ENCODE measurements at places on chromosomes 2 and 18.

GRCh38 chr2:20168727-20169696 is 55.9 kb downstream of the SDC1 start:
- DNase-seq, result no peak

DNA sequence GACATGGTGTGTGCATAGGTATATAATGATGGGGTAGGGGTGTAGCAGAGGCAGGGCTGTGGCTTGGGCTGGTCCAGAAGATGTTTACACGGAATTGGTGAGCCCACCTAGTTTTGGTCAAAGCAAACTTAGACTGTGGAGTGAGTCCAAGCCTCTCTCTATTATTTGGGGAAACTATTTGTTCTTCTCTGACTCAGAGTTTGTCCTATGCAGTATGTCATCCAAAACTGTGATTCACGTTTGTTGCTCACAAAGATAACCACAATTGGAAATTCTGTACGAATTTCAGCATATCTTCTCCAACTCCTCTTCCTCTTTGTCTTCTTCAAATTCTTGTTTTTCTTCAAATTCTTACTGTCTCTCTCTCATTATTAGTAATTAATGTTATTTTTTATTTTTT is 292.9 kb downstream of the XIRP2 start:
- DNase-seq, result no peak

DNA sequence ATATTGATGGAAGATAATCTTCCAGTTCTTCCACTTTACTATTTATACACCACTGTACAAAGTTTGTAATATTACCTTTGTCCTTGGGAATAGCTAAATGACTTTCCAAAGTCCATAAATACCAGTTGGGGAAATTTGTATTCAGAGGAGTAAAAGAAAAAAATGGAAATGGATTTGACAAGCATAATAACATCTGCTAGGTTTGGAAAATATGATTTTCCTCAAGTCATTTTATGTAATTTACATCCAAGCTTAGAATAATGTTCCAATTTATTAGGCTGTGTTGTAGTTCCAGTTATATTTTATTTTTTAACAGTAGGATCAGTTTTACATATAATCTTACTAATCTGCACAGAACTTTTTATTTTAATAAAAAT is 563.0 kb upstream of the PKDCC start:
- no peak for DNase-seq

DNA sequence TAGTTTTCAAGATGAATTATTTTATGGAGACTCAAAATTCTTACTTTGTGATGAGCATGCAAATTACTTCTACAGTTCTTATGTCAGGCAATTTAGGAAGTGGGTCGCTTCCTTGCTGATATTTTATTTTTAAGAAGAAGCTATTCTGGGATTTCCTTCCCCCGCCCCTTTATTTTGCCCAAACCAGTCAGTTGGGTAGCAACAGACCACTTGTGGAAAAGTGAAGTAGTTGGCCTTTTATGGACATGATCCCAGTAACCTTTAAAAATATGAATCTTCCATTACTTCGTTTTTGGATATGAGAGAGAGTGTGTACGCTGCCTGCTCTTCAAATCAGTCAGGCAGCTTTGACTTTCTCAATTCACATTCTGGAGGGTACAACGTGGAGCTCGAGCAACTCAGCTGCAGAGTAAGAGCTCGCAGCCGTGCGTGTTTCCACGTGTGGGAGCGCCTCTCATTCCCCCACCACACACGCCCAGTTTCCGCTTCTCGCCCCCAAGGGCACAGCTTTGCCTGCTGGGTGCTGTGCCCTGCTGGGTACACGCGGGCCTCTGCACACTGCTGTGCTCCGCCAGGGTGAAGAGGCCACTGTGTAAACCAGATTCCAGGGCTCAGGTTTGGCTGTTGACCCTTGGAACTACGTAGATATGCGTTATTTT is 92.6 kb downstream of the ITGB1BP1 start:
- DNase-seq, result no peak

DNA sequence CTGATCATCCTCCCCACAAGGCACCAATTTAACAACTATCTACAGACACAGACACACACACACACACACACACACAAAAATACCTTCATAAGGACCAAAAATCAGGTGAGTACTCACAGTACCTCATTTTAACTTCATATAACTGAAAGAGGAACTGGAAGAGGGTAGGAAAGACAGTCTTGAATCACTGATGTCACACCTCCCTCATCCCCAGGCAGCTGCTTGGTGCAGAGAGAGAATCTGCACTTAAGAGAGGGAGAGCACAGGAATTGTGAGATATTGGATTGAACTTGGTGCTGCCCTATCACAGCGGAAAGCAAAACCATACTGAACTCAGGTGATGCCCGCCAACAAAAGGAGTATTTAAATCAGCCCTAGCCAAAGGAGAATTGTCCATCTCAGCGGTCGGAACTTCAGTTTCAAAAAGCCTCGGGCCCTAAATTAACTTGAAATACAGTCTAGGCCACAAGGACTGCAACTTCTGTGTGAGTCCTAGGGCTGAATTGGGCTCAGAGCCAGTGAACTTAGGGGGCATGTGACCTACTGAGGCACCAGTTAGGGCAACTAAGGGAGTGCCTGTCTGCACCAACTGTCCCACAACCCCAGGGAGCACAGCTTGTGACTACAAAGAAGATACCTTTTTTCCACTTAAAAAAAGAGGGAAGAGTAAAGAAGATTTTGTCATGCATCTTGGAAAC is 211.1 kb downstream of the LRATD1 start:
- DNase-seq, result no peak

DNA sequence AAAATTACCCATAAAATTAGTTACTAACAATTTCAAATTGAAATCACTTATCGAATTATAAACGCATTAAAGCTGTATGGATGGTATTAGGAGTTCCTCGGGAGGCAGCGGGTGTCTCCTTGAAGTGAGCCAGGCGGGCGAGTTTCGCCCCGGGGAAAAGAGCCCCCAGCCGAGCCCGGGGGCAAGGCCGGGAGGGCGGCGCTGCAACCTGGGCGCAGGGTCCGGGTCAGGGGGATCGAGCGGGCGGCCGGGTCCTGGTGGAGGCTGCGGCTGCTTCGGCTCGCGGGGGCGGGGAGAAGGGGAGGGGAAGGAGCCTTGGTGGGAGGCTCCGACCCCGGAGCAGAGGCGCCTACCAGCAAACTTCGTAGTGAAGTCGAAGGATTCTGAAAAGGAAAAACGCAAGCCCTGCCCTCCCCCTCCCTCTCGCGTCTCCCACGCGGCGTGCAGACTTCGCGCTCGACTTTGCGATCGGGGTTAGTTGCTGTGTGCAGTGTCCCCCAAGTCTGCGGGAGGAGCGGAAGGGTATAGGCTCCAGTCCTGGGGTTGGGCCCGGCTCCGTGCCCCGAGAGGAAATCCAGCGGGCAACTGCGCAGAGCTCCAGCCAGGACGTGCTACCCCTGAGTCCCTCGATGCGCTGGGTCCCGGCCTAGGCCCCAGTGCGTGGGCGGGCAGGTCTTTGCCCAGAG is 140.8 kb downstream of the MEIS1 start:
- peak; percentile 73 for DNase-seq

DNA sequence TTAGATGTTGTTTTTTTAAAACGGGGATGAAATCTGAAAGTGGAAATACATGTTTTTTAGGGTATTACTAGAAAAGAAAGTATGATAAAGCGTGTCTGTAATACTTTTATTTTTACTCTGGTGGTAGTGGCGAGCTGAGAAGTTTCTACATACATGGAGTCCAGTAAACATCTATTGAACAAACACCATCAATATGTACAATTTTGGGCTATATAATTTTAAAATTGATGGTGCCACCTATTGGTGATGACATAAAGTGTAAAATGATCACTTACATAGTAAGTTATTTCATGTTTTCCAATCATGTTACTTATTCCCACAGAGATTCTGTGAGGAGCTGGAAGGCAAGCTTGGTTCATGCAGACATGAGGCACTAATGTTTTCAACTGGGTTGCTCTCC is 31.5 kb upstream of the NFE2L2 start:
- DNase-seq, result no peak

- no peak for DNase-seq
Measured at GRCh38 chr2:105321875-105322646, 7.5 kb downstream of the TGFBRAP1 start.

Data from left kidney (tissue), 8 donors.